ENCODE measurements at places on chromosomes 1 and 21.

DNA sequence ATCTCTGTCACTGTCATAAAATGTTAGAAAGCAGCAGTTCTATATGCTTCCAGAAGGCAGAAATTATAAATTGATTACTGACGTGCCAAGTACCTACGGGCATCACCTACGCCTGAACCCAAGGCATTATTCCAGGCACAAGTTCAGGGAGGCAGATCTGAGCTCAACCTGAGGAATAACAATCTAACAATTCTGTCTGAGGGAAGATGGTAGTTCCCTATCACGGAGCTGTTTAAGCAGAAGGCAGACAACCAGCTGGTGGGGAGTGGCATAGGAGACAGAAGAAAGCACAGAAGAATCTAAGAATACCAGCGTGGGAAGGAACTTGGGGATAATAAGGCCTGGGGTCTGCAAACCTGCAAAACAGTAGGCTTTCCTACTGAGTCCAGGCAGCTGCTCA is 40.4 kb downstream of the SLC9A1 start:
- no peak for DNase-seq

DNA sequence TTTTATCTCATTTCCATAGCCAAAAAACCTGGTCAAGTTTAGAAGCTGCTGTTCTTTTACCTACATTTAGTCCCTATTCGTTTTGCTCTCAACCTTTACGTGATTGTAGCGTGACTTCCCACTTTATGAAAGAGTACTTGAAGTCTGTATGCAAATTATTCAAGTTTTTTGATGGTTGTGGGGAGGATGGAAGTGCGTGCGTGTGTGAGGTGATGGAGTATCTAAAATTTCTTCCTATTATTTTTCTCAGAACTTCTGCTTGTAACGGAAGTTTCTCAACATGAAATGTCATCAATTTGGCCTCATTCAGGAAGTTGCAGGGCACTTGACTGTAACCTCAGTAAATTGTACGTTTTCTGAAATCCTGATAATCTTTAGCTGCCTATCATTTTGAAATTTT is 64.0 kb downstream of the SAMSN1 start:
- DNase-seq = no peak

GRCh38 chr1:178806665-178807300 is 64.1 kb downstream of the ANGPTL1 start:
- no peak for DNase-seq

- no peak for DNase-seq
Measured at GRCh38 chr1:8429549-8430110, 111.7 kb downstream of the SLC45A1 start.

DNA sequence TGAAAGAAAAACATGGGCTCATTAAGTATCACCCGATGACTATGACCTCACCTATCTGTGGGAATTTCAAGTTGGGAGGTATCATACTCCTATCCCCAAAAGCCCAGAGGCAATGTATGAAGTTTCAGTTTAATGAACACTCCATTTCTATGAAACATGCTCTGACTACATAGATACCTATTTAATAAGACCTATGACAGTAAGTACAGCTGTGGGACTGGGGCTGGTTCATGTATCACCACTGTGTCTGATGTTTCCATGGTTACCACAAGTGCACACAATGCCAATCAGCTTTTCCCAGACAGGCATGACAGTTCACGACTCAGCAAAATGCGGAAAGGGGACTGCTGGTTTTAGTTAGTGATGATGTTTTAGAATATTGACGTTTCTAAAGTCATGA is 167.7 kb downstream of the SIPA1L2 start:
- peak; percentile 11 for DNase-seq

DNA sequence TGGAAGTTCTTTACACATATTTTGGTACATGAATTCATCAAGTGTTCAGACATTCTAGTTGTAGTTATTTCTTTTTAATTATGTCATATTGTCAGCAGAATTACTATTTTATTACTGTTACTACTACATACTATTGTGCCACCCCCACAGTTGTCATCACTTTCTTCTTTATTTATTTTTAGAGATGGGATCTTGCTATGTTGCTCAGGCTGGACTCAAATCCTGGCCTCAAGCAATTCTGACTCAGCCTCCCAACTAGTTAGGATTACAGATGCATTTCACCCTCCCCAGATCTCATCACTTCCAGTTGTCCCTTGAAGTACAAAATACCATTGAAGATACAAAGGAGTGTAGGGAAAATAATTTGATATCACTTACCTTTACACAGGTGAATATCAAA is 258.0 kb downstream of the KCTD3 start:
- DNase-seq = no peak

DNA sequence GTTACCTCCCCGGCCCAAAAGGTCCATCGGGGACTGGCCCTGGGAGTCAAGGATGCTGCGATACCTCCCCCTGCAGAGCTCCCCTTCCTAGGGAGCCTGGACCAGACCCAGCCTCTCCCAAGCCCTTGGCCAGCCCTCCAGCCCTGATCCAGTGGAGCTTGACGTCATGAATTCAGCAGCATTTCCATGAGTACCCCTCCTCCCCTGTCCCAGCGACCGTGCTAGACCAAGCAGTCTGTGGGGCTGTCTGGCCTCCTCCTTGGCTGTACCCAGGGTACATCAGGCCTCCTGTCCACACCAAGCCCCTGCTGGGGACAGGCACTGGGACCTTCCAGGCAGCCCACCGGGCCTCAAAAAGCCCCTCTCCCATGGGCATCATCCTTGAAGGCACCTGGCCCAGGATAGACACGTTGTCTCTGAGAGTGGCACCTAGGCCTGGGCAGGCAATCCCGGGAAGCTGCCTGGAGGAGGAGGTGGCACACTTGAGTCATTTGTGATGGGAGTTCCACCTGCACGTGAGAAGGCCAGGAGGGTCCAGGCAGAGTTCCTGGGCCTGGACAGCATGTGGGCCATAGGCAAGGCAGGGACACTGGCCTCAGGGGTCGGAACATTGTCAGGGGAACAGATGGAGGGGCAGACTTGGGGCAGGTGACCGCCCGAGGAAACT is 46.4 kb downstream of the WNT9A start:
- no peak for DNase-seq

DNA sequence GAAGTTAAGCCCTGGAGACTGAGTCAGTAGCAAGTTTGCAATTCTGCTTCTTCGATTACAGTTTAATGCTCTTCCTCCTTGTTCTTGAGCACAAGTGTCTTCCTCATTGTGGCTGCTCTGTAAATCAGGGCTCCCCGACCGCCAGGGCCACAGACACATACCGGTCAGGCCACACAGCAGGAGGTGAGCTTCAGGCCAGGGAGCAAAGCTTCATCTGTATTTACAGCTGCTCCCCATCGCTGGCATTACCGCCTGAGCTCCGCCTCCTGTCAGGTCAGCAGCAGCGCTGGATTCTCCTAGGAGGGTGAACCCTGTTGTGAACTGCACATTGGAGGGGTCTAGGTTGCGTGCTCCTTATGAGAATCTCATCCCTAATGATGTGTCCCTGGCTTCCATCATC is 1.7 kb upstream of the TRAPPC10 start:
- peak; percentile 57 for DNase-seq

DNA sequence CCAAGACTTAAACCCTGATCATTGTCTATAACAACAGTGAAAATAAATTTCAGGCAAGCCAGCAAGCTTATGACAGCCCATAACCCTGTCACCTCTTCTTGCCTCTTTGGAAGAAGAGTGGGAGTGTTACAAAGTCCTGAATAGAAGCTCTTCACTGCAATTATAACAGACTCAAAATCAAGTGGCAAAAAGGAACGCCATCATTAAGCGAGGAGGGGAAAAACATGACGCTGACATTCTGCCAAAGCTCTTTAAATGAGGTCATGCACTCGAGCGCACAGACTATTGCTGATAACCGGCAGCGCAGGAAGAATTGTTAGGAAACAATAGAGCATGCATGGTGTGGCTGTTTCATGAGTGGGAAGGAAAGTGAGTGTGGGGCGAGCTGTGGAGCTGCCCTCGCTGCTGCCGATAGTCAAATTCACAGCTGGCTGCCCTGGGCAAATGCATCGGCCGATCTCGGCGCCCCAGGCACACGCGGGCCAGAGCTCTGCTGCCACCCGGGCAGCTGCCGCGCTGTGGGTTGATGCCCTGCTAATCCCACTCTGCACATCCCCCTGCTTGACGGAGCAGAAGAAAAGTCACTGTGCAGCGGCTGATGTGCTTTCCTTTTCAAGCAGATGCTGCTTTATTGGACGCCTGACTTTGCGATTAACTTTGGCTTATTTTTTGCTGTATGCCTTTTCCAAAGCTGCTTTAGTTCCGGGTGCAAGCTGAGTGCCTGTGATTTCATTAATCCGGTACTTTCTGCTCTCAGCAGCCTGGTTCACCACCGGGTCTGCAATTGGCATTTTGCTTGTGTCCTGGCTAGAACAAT is 102.4 kb upstream of the ST6GALNAC5 start:
- DNase-seq = peak; percentile 72

DNA sequence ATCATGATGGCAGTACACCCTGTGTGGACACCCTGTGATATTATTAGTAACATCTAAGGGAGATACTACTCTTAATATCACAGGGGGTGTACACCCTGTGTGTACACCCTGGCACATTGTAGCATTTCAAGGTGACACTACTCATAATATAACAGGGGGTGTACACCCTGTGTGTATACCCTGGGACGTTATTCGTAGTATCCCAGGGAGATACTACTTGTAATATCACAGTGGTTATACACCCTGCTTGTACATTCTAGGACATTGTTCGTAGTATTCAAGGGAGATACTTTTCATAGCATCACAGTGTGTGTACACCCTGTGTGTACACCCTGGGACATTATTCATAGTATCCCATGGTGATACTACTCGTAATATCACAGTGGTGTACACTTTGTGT is 67.4 kb upstream of the CNIH3 start:
- DNase-seq = no peak

DNA sequence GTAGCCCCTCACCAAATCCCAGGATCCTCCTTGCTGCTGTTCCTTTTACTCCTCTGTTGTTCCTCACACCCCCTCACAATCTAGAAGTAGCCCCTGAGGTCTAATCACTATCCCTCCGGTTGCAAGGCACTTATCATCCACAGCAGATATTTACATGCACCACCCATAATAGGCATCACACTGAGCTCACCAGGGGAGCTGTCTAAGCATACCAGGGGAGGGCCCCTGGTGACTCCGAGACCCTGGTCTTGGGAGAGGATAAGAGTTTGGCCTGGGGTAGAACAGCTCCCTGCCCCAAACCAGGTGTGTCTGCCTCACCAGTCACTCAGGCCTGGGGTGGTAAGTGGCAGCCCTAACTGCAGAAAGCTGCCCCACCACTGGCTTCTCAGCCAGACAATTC is 37.3 kb upstream of the ZC3H12A start:
- peak; percentile 52 for DNase-seq

- no peak for DNase-seq
Measured at GRCh38 chr1:111879081-111879480, 110.4 kb downstream of the KCND3 start.

DNA sequence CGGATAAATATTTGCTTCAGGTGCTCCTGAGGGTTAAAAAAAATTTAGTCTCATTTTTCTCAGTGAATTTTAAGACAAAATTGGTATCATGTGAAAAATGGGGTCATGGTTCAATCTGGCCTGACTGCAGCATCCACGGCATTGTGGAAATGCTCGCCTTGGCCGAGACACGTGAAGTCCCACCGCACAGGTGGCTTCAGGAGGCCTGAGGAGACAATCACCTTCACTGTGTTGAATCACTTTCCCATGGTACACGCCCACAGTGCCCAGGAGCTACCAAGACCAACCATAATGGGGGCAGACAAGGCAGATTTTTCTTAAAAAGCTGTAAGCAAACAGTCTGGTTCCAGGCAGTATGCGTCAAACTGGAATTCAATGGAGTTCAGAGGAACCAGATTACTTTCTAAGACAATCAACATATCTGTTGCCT is 11.0 kb upstream of the CPLANE2 start:
- peak; percentile 31 for DNase-seq

DNA sequence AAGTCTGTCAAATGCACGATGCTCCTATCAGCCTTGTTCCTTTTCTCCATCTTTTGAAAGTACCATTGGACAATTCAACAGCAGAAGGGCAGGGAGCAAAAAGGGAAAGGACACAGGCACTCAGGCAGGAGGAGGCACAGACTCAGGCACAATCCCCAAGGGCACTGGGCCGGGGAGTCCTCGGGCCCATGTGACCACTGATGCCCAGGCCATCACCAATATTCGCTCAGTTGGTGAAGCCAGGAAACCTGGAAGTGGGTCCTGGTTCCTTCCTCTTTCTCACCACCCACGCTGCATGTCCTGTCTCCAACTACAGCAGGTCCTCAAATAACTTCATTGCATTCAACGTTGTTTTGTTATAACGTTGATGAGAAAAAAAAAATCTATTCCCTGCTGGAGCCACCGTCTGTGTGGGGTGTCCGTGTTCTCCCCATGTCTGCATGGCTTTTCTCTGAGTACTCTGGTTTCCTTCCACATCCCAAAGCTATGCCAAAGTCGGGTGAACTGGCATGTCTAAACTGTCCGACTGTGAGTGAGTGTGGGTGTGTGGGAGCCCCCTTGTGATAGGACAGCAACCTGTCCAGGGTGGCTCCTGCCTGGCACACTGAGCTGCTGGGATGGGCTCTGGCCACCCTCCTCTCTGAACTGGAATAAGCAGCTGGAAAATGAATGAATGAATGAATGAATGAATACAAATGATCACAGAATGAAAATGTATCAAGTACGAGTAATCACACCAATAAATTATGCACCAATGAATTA is 12.5 kb downstream of the NID1 start:
- DNase-seq = peak; percentile 18

- peak; percentile 59 for DNase-seq
Measured at GRCh38 chr1:183002267-183002666, 21.0 kb upstream of the LAMC1 start.

DNA sequence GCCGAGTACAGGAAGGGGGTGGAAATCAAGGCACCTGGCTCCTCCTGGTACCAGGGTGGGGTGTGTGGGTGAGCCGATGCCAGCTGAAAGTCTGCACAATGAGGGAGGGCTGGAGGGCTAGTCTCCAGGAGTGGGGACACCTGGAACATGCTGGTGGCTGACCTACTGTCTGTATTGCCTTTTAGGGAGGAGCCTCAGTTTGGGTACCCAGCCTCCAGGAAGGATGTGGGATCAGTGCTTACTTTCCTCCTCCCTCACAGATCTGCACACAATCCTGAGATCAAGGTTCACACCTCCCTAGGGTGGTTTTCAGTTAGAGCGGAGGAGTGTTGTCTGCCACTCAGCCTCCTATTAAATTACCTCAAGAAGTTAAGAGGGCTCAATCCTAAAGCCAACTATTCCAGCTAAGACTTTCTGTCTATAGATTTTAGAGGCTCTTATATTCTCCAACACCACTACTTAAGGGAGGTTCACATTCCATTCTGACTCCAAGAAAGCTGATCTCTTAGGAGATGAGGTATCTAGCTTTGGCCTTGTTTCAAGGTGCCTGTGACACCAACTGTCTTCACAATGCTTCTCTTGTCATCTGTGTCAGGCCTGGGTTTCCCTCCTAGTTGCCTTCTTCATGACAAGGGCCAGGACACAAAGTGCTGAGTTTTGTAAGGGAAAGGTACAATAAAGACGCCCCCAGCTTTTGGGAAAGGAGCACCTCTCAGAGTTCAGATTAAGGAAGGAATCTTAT is 15.7 kb downstream of the SSR2 start:
- no peak for DNase-seq

DNA sequence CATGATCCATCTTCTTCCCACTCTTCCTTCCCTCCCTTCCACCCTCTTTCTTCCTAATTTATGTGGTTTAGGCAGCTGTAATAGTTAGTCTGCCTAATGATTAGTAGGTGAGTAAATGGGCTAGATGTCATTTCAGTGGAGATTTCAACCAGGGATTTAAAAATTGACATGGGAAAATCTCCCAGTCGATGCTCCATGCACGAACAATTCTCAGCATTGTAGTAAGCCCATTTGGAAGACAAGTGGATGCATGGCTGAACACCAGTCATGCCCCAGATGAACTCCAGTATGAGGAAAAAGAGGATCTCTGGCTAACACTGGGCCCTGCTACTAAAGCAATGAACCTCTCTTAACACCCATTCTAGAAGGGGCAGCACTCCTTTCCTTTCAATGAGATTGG is 25.3 kb downstream of the CHI3L2 start:
- DNase-seq = no peak

Data from NCI-H69 (cell line).